ENCODE measurements at places on chromosomes 16 and 17.

- DNase-seq = no peak
These were observed 133.0 kb upstream of the GSE1 start for GRCh38 chr16:85479972-85480726.

- DNase-seq = no peak
These were observed 88.5 kb downstream of the SMG6 start for GRCh38 chr17:2214929-2215615.

GRCh38 chr16:23330583-23331249 is 28.6 kb downstream of the SCNN1B start:
- no peak for DNase-seq

DNA sequence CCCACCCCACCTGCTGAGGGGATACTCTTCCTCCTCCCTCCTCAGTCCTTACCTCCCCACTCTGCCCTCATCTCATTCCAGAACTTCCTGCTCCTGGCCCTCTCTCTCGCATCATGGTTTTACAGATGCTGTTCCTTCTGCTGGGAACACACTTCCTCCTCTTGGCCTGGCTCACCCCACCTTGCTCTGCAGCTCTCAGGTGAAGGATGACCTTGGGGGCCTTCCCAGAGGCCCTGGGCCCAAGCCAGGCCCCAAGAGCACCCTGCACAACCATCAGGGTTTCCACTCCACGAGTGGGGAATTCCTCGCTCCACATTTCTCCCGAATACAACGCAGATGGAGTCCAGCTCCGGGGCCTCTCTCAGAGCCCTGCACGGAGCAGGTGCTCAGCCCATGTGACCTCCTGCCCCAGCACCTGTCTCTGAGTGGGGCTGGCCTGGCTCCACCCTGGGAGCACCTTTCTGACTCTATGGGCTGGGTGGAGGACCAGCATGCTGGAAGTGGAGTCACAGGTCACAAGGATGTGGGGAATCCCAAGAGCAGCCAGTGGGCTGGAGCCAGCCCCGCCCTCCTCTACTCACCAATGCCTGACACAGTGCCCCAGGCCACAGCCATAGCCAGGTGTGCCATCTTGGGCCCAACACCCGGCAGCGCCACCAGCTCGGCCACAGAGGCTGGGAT is 4.5 kb downstream of the NTHL1 start:
- no peak for DNase-seq

- no peak for DNase-seq
These were observed 1.0 kb downstream of the PMM2 start for GRCh38 chr16:8798535-8799157.

GRCh38 chr17:40471846-40472732 is 28.8 kb downstream of the IGFBP4 start:
- DNase-seq = no peak

GRCh38 chr16:21208446-21209230 is 2.7 kb downstream of the ZP2 start:
- DNase-seq = no peak

GRCh38 chr17:46894476-46895151 is 28.3 kb upstream of the GOSR2 start:
- DNase-seq = no peak

DNA sequence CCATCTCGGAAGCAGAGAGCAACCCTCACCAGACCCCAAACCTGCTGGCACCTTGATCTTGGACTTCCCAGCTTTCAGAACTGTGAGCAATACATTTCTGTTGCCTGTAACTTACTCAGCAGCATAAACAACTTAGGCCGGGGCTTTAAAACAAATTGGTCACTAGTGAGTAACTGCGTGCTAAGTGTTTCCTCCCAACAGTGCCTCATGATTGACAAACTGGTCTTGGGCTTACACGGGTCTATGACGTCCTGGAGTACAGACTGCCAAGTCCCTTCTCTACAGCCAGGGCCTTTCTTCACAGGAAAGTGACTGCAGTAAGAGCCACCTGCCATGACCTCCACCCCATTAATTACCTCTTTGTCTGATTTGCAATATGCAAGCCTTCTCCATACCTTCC is 136.7 kb downstream of the XYLT1 start:
- DNase-seq = no peak

All from stimulated activated naive CD8-positive, alpha-beta T cell treated with anti-CD3 and anti-CD28 coated beads, Interleukin-15, amount 100 ng/mL, for 72 hours (primary cell).